ENCODE measurements at places on chromosomes 11 and 22. TPM values are rescaled to one million over a fixed set of nuclear protein-coding genes. Genes with fewer than 3 reads are reported as not detected.

GRCh38 chr11:130710497-130711012 is 205.7 kb downstream of the SNX19 start:
- no peak for DNase-seq

DNA sequence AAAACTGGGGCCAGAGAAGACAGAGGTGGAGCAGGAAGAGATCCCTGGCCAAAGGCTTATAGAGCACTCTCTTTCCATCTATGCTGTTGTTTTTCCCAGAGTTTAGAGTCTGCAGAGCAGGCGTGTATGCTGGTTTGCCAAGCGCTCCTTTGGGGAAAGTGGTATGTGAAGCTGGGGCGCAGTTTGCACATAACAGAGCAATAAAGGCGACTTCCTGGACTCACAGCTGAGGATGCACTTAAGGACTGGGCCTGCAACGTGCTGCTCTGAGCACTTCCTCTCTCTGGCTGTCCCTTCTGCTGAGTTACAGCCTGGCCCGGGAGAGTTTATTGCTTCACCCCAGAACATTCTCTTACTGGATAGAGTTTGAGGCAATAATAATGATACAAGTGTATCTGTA is 41.7 kb downstream of the THAP12 start:
- DNase-seq, result peak; percentile 23

- DNase-seq, result peak; percentile 31
Observed at GRCh38 chr22:35400501-35400790, 506 bp downstream of the MCM5 start.

- no peak for DNase-seq
Observed at GRCh38 chr22:19784384-19785175, 24.0 kb downstream of the TBX1 start.

The OLFML1 gene
- total RNA-seq, result not detected

Measured in activated CD4-positive, alpha-beta memory T cell treated with anti-CD3 and anti-CD28 coated beads for 36 hours (primary cell).